ENCODE measurements at places on chromosomes 13 and 19.

- no peak for DNase-seq
Measured at GRCh38 chr13:59409634-59410200, 754.0 kb downstream of the DIAPH3 start.

DNA sequence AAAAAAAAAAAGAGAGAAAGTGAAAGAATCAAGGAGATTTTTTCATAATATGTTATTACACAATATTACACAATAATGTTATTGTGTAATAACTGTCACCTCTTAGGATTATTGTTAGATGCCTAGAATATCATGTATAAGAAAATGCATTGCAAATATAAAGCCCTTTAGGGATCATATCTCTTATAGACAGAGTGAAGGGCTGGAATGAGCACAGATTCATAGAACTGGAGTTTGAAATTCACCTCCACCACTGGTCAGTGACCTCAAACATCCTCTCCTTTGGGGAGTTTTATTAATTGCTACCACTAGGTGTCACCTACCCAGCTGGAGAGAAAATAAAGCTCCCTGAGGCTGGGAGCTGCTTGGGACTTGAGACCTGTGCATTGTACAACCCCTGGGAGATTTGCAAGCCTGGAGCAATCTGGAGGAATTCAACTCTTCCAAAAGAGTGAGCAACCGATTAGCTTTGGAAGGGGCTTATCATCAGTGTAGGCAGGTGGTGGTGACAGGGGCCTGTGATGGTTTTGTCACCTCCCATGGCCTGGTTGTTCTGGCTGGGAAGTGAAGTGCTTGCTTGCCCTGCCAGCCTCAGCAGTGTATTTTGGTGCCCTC is 30.3 kb upstream of the FRY start:
- DNase-seq = peak; percentile 54

DNA sequence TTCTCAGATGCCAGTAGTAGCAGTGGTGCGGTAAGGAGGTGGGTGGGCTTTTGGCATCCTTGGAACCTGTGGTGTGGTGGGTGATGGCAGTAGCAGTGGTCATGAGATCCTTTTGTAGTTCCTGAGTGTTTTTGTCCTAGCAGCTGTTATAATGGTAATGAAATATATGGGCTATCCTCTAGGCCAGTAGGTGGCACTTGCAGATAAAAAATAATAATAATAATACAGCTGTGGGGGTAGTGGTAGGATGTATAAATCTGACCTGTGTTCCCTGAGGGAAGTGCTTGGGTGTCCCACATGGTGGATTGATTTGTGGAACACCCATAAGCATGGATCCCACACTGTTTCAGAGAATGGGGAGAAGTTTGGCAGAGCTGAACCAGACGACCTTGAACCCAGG is 334.0 kb downstream of the SLITRK5 start:
- no peak for DNase-seq

DNA sequence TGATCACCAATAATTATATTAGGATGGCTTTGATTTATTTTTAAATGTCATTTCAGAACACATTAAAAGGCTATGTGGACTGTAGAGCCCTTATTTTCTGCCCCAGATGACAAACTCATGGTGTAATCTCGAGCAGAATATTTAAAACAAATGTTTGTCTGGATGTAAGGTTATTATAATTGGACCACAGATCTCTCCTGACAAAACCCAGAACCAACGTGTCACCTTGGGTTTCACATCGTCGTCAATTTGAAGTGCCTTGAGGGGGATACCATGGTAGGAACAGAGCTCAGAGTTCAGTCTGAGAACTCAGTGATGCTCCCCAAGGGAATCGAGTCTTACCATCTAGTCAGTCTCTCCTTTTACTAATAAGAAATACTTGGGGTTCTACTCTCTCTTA is 2.8 kb downstream of the SACS start:
- DNase-seq = no peak

GRCh38 chr19:39590265-39590664 is 12.1 kb upstream of the LGALS13 start:
- DNase-seq = no peak

GRCh38 chr19:10899151-10899653 is 27.8 kb downstream of the CARM1 start:
- no peak for DNase-seq

- no peak for DNase-seq
Measured at GRCh38 chr19:37635076-37636056, 19.9 kb downstream of the ZFP30 start.

GRCh38 chr13:25689539-25689938 is 317.8 kb downstream of the ATP8A2 start:
- no peak for DNase-seq

DNA sequence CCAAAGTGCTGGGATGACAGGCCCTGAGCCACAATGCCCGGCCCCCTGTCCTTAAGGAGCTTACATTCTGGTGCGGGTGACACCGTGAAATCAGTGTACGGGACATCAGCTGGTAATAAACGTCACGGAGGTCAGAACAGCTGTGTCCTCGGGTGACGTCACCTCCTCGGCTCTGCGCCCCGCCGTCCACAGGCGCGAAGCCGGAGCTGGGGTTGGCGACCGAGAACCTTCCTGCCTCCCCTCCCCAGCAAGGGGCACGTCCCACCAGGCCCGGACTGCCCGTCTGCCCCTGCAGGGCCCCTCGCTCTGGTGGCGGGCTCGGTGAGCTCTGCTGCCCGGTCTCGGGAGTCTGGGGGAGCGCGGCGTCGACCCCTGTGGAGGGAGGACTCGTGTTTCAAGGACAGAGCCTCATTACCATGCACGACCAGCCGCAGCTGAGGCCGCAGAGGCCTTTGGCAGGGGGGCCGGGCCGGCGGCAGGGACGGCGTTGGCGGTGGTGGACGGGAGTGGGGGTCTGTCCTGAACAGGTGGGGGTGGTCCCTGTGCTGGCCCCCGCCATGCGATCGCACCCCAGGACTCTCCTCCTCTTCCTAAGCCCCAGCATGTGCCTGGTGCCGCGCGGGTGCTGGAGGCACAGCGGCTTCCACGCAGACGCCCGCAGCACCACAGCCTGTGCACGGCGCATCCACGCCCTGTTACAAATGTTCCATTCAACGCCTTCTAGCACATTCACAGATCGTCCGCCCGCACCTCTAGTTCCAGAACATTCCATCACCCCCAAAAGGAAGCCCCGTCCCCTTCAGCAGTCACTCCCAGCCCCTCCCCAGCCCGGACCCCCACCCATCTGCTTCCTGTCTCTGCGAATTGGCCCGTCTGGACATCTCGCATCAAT is 5.4 kb downstream of the LINGO3 start:
- DNase-seq = peak; percentile 47

DNA sequence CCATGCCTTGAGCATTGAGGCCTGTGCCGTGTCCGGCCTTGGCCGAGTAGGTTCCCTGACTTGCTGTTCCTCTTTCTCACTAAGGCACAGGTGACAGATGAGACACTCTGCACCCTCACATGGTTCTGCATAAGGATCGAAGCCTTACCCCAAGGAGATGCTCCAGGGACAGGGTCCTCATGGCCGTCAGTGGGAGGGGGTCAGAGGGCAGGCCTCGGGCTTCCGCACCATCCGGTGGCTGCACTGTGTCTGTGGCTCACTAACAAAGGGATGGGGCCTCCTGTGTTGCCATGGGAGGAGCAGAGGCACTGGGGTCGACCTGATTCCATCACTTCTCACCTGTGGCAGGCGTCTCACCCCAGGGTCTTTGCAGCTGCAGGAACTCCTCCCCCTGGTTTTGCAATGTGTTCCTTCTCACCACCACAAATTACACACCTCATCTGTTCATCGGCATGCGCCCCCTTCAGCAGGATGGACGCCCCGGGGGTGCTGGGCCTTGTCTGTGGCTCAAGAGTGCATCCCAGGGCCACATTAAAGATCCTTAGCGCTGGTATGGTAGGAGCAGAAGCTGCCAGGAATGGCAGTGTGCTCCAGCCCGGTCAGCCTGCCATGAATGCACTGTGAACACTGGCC is 113.3 kb upstream of the SOX1 start:
- no peak for DNase-seq

GRCh38 chr19:13689085-13689484 is 75.2 kb upstream of the MRI1 start:
- peak; percentile 26 for DNase-seq

GRCh38 chr19:10517361-10517759 is at the start of gene S1PR5:
TSS of gene S1PR5 (minus strand) at chr19:10517447. CDS start at chr19:10515011, 2,436 bp downstream.
- DNase-seq = no peak

DNA sequence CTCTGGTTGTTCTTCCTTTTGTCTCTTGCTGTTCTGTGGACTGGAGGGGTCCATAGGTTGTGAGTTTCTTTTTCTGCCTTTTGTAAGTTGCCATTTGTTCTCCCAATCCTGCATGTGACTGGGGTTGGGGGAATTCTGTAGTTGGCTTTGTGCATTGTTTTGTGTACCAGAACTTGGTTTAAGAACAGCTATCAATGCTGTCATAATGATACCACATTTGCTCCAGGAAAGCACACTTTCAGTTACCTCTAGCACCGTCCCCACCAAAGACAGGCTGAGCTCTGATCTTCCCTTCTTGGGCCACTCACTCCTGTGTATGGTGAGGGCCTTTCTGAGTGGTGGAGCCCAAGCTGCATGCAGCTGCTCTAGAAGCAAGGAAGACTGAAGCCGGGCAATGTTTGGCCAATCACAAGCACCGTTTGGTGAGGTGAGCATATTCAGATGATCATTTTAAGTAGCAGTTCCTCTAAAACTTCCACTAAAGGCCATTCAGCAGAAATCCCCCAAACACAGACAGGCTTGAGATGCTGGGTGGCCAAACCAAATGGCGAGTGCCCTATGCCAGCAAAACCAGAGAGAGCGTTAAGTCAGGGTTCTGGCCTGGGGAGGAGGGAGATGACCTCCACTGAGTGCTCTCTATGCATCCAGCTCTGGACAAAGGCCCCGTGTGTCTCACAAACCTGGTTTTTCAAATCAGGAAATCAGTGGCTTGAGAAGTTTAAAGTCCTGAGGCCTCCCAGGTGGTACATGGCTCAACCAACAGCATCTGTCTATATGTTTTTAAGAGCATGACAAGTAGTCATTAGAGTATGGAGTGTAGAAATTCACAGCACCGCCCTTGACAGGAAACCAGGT is 120.7 kb upstream of the SPATA13 start:
- DNase-seq = no peak

- DNase-seq = no peak
Measured at GRCh38 chr19:795073-795611, 2.1 kb upstream of the PTBP1 start.

DNA sequence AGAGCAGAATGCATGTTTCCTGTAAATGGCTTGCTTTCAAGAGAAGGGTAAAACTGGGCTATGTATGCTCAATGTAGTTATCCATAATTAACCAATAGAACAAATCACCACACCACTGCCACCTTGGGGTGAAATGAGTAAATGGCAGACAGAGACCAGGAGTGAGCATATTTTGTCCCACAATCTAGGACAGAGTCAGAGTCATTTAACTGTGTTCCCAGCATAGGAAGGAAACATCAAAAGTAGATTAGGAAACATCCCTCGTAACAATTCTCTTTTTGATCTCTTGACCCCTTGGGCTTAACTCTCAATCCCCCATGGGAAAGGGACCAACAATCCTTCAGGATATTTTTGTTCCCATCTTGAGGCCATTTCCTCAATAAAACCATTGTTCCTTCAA is 224.8 kb downstream of the NHLRC3 start:
- DNase-seq = peak; percentile 56

DNA sequence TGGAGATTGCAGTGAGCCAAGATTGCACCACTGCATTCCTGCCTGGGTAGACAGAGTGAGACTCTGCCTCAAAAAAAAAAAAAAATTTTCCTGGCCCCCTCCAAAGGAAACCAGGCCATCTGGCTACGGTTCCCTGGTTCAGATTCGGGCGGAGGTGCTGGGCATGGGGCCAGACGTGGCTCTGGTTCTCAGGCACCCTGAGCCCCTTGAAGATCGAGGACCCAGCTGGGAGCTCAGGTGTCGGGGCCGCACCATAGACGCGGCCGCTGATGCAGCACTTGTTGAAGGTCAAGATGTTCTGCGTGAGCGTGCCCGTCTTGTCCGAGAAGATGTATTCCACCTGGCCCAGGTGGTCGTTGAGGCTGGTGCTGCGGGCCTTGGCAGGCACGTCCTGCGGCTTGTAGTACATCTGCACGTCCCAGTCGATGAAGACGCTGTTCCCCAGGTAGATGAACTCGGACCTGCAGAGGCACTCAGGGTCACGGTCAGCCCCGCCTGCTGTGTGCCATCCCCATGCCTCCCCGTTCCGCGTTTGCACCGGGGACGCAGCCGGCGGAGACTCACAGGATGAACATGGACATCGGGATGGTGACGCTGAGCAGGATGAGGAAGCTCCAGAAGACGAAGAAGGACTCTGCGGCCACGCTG is 12.3 kb downstream of the ATP8B3 start:
- DNase-seq = no peak

- no peak for DNase-seq
Measured at GRCh38 chr13:109431217-109431616, 355.2 kb downstream of the IRS2 start.

GRCh38 chr19:28964500-28964899 is 248.5 kb downstream of the UQCRFS1 start:
- no peak for DNase-seq

- no peak for DNase-seq
Measured at GRCh38 chr13:31807090-31807541, 67.8 kb downstream of the RXFP2 start.

DNA sequence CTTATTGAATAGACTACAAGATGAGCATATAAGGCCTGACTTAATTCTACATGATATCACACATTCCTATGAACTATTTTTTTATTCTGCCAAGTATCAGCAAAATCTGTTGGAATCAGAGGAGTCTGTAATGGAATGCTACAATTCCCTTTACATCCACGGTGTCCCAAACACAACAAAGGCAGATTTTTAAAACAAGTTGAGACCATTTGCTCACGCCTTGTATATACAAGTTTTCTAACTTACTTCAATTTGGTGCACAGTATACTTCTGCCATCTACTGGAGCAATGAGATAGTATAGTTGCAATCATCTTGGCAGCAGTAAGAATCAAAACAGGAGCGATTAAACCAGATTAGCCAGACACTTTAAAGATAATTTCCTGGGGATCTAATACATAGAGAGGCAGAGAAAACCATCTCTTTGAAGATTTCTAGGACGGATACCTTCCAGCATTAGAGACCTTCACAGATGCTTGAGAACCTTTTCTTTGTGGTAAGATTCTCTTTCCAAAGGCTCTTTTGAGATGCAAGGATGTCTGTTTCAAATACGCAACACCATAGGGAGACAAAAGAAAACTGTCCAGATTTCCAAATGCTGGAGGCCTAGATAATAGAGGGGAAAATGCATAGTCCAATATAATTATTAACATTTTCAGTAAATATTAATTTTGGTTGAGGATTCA is 302.0 kb upstream of the MIR17HG start:
- no peak for DNase-seq

DNA sequence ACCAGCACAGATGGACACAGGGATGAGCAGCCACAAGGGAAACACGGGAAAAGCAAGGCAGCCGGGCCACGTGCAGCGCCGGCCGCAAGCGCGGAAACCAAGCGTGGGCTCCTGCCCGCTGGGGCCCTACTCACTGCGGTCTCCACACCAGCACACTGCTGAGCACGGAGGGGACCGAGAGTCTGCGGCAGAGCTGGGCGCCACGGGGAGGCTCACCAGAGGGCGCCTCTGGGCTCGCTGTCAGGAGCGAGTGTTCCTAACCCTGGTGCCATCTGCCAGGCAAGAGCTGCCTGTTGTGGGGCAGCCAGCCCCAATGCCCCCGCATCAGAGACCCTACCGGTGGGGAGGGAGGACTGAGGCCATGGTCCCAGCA is 26.5 kb downstream of the MPND start:
- peak; percentile 77 for DNase-seq

All from dermis microvascular lymphatic vessel endothelial cell (primary cell).